ENCODE measurements at places on chromosomes 2 and 18.

- no peak for DNase-seq
Measured at GRCh38 chr2:70381821-70382220, 80.0 kb upstream of the FAM136A start.

- no peak for DNase-seq
Measured at GRCh38 chr2:85355521-85355920, 952 bp downstream of the ELMOD3 start.

DNA sequence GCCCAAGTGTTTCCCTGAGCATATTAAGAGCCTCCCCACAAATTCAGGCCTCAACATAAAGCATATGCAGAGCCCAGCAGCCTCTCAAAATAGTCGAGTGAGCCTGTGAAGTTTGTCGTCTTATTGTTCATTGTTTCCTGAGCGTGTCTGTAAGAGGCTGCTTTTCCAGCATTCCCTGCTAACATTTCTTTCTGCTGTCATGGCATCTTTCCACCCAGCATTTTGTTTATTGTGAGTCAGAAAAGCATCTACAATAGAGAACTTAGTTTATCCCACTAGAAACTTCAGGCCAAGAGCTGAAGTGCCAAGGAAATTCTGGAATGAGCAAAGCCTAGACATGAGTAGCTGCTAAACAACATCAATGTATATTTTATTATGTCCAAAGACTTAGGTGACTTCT is 46.3 kb upstream of the STAM2 start:
- DNase-seq: no peak

GRCh38 chr2:159716857-159717256 is 4.6 kb downstream of the MARCHF7 start:
- DNase-seq: no peak

All from SIG-M5 (cell line).